Hepatocyte (in vitro differentiated cells): ENCODE measurements at places on chromosomes 1 and 21. TPM values are rescaled to one million over a fixed set of nuclear protein-coding genes. Genes with fewer than 3 reads are reported as not detected.

MMEL1 gene
- polyA plus RNA-seq, result 1.8 TPM in 1 of 2 replicates, not detected in the other

- no peak for DNase-seq
These were observed 86.6 kb downstream of the HLCS start for GRCh38 chr21:36879827-36880226.

DNA sequence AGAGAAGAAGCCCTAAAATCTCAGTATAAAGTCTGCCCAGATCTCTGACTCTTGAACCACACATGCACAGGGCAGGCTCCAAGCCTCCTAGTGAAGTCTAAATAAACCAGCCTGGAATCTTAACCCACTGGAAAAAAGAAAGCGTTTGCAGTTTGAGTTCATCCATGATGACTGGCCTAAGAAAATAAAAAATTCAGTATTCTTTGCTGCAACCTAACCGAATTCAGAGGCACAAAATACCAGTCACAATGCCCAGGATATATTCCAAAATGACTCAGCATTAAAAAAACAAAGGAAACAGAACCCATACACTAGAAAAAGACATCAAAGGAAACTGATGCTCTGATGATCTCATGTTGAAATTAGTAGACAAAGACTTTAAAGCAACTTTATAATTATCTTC is 269.2 kb downstream of the SDCCAG8 start:
- DNase-seq, result no peak

DNA sequence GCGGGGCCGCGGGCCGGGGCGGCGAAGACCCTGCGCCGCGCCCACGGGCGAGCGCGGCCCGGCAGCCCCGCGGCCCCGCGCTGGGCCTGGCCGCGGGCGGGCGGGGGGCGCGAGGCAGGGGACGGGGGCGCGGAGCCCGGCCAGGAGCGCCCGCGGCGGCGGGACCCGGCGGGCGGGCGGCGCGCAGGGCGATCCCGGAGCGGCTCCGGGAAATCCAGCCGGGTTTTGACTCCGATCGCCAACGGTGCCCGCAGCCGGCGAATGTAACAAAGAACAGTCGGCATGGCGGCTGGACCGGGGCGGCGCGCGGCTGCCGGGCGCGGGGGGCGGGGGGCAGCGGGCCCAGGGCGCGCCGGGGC is 334 bp downstream of the PRDM15 start:
- peak; percentile 90 for DNase-seq

- DNase-seq, result peak; percentile 78
These were observed 97.4 kb upstream of the KCNJ15 start for GRCh38 chr21:38159355-38159754.

DNA sequence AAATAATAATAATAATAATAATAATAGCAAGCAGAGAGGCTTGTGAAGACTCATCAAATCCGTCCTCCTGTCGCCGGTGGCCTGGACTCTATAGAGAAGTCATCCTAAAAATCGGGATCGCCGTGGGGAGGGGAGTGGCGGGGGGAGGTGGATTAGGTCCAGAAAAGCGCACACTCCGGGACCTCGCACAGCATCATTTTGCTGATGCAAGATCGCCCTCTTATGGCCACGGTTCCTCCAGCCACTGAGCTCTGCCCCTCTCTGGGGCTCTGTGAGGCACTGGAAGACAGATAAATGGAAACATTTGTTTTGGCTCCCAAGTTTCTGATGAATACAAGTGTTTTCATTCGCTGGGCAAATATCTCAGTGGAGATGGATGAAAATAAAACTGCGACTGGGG is 612.0 kb downstream of the MATN1 start:
- DNase-seq, result peak; percentile 76

GRCh38 chr1:207651583-207651982 is 6.7 kb downstream of the CR1L start:
- DNase-seq, result no peak
